ENCODE measurements at places on chromosomes 5 and 9.

GRCh38 chr5:167798448-167798847 lies 493.0 kb upstream of the WWC1 start:
- no peak for DNase-seq

DNA sequence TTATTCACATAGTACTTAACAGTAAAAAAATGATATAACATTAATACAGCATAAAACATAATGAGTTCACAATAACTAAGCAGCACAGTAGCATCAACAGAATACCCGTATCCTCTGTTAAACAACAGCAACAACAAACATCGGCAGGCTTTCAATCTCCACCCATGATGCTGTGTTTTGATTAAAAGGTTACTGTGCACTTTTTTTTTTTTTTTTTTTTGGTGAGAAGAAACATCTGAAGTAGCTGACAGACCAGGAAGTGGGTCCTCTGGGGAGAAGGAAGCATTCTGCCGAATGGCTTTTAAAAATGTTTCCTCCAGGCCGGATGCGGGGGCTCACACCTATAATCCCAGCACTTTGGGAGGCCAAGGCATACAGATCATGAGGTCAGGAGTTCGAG lies 282.3 kb downstream of the EPB41L4A start:
- no peak for DNase-seq

- DNase-seq: no peak
Observed at GRCh38 chr9:131873335-131873734, 133.5 kb upstream of the RAPGEF1 start.

DNA sequence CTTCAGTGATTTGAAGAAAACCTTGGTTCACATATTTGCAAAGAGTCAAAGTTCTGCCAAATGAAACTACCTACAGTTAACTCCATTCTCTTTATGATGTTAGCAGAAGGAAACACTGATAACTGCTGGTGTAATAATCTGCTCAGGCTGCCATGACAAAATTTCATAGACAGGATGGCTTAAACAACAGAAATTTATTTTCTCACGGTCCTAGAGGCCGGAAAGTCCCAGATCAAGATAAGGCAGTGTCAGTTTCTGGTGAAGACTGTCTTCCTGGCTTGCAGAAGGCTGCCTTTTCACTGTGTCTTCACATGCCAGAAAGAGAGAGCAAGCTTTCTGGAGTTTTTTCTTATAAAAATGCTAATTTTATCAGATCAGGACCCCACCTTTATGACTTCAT lies 102.4 kb upstream of the PARP8 start:
- no peak for DNase-seq

- no peak for DNase-seq
Observed at GRCh38 chr9:84670138-84671041, 861 bp downstream of the NTRK2 start.

DNA sequence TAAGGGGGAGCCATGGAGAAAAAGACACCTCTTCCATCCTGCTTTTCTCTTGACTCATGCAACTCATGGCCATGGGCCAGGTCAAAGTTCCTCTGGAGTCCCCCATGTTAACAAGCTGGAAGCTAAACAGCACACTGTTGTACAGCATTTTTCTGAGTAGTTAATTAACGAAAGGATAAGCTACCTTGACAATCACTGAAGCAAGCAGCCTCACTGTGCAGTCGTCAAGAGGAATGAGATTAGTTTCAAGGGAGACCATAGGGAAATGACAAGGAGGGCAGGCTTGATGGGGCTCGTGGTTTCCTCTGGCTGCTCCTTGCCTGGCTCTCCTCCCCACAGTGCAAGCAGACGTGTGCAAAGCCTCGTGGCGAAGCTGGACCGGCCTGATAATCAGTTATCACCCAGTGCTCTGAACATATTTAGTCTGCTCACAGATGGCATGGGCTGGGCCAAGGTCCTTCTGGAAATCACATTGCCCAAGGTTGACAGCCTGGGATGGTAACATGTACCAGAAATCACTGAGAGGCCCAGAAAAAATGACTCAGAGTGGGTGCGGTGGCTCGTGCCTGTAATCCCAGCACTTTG lies 209.5 kb downstream of the SLIT3 start:
- DNase-seq: no peak

DNA sequence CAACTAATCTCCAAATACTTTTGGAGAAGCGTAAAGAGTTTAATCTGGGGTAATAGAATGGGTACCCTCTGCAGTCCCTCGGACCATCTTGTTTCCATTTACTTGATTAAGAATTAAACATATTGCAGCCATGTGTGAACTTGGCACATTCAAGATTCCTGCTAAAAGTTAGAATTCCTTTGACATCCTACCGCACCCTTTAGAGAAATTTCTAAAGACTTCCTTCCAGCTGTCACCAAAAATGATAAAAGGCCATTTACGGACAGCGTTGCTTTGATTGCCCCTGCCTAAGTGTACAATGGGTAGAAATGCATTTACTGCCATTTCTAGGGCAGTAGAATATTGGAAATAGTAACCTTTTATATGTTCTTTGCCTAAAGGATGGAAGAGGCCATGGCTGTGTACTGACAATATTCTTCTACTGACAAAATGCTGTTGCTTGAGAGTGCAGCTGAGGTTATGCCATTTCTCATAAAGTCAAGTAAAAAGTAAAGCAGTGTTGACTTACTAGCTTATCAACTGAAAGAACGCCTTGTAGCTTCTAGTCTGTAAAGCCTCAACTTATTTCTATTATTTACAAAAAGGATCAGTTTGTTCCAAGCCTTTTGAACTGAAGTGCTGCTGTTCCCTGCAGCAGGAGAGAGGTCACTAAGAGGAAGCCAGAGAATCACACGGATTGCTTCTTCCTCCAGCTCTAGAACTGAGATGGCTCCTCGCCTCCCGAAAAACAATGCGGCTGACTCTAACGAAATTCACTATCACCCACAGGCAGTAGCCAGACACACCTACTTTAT lies 139.8 kb upstream of the BASP1 start:
- no peak for DNase-seq

GRCh38 chr9:18114559-18115475 lies 359.1 kb upstream of the ADAMTSL1 start:
- DNase-seq: no peak

DNA sequence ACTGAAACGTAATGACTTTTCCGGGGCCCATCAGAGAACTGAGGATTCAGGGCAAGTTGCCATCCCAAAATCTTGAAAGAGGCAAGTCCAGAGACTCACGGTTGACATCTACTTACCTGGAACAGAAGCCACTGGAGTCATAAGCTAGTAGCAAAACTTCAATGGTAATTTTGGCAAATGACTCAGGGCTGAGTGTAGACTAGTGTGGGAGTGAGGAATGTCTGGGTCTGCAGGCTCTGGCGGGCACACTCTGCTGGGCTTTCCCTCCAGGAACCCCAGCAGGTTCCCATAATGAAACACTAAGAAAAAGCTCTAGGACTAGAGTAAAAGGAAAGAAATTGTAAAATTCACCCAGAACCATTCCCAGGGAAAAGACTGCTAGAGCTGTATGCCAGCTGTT lies 122.9 kb upstream of the NFIL3 start:
- no peak for DNase-seq

GRCh38 chr9:90526386-90526785 lies 116.2 kb downstream of the DIRAS2 start:
- DNase-seq: no peak

- no peak for DNase-seq
Observed at GRCh38 chr5:6659941-6660684, 26.9 kb downstream of the SRD5A1 start.

GRCh38 chr5:146016764-146017484 lies 80.5 kb downstream of the SH3RF2 start:
- no peak for DNase-seq

- no peak for DNase-seq
Observed at GRCh38 chr9:18785604-18786003, 247.4 kb downstream of the SAXO1 start.

DNA sequence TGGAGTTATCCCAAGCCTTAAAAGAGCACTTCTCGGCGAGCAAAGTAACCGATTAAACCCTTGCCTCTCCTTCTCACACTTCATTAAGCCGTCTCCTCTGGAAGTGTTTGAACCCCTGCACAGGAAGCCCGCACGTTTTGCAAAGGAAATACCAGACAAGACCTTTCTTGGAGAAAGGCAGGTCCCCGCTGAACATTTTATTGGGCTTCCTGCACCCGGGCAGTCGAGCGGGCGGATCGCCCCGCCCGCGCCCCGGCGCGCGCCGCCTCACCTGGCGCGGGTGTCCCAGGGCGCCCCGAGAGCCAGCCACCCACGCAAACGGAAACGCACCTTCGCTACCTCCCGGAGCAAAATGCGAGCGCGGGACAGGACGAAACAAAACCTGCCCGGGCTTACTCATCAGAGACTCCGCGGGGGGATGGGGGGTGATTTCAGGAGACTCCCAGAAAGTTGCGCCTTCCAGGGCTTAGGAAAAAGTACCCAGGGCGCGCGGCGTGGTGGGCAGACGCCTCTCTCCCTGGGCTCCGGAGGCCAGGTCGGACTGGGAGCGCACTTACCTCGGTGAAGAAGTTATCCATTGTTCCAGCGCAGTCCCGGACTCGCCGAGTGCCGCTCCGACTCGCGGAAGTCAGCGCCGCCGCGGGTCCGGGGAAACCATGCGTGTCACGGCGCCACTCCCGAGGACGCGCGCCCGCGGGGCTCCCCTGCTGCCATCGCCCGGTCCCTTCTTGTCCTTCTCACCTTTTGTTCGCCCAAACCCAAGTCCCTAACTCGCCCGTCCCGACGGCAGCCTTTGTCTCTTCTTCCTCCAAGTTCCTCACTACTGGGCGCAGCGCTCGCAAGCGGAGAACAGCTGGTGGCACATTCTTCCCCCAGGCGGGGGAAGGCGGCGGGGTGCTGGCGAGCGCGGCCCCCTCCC lies 598 bp downstream of the MYO10 start:
- peak; percentile 25 for DNase-seq

DNA sequence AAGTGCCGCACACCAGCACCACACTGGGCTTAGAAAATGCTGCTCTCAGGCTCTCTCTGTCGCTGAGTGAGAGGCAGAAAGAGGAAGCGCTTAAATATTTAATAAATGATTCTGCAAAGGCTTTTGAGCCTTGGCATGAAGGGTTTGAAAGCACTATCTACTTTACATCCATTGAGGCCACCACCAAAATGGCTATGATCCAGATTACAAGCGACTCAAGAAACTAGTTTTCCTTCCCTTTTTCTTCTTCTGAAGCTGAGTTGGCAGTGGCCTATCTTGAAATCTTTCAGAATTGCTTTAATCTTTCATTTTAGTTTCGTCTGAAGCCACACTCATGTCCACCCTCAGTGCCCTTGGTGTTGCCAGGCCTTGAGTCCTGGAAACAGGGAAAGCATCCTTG lies 59.5 kb downstream of the EBF1 start:
- no peak for DNase-seq
